GM12865 (cell line): ENCODE measurements at places on chromosomes 5 and 9.

DNA sequence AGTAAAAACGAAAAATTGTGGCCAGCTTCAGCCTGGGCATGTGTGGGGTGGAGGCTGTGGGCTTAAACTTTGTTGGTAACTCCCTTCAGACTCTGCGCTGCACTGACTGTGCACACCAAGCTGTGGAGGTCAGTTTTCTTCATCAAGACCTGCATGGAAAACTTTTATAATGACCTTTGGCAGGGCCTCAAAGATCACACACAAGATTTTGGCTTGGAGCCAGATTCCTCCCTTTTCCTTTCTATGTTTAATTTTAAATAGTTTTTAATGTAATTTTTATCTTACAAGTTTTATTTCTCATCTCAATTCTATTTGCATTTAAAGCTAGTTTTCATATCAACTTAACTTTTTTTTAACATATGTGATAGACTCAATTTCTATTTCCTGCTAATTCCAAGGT, 1211.1 kb upstream of the CDH18 start:
- DNase-seq: no peak

DNA sequence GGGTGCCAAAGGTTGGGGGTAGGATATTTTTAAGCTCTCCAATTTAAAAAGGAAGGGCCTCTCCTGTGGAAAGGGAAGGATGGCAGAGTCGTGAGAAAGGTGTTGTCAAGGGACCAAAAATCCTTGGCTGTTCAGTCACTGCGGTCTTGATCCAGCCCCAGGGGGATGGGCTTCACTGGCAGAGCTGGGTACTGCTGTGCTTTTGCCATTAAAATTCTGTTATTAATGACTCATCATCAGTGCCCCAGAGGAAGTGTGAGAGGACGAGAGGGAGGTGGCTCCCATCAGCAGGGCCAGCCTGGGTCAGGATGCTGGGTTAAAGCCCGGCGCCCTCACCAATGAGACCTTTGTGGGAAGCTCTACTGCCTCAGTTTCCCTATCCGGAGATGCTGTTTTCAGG, 16.7 kb downstream of the PCDH12 start:
- no peak for DNase-seq

- no peak for DNase-seq
Measured at GRCh38 chr5:149280802-149281201, 9.1 kb downstream of the AFAP1L1 start.

- no peak for DNase-seq
Measured at GRCh38 chr5:179121667-179122111, 61.5 kb downstream of the ZNF354C start.

GRCh38 chr9:79617395-79617794, 45.6 kb downstream of the TLE4 start:
- no peak for DNase-seq

DNA sequence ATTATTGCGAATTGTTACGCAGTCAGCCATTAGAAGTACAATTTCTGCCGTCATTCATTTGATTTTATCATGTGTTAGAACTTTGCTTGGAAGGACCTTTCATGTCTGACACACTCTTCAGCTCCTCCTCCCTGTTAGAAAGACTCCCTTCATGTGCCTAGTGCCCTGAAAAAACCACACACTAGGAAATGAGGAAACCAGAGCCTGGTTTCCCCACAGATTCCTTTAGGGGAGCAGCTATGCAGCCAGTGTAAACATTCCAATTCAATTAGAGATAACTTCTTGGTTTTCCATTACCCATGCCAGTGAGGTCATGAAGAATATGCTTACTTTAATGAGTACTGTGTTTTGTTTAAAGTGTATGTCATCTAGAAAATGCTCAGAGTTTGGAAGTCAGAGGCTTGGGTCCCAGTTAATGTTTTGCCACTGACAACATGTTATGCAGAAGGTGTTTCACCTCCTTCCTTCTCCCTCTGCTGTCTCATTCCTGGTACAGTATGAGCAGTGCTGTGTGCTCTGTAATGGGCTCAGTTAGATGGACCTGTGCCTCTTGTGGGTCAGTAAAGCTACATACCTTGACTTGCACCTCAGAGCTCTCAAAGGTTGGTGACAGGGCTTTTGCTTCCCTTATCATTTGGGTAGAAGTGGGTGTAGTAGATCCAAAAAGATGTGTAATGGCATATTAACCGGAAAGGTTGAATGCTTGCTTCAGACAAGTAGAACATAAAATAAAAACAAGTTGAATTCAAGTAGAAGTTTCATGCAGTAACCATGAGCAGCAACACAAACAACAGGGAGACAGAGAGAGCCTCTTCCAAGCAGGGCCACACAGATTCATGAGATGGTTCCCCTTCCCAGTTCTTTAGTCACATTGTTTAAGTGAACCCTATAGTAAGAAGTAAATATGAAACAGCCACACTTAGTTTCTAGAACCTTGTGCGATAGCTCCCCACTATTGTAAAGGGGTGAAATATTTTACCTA, 52.6 kb upstream of the TNFAIP8 start:
- DNase-seq: no peak
